ENCODE measurements at places on chromosomes 5 and 9. TPM values are rescaled to one million over a fixed set of nuclear protein-coding genes. Genes with fewer than 3 reads are reported as not detected.

DNA sequence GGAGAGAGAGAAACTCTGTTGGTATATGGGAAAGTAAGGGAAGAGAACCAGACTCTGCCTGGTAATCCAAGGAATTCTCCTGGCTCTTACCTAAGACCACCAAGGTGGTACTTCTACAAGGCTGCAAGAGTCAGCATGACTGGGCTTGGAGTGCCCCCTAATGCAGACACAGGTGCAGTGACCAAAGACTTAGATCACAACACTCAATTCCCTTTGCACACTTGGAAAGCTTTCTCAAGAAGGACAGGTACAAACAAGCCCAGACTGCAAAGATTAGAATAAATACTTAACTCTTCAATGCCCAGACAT lies 25.2 kb downstream of the UGT3A2 start:
- no peaks in the 10 kb centered on the region for H3K36me3 ChIP-seq
- no peak overlapping the region for H3K27ac ChIP-seq
- peaks cover 23% of the 10 kb centered on the region for H3K27me3 ChIP-seq
- H3K4me3 ChIP-seq: no peak overlapping the region
- H3K4me1 ChIP-seq: no peaks in the 10 kb centered on the region
- DNase-seq: no peak

DNA sequence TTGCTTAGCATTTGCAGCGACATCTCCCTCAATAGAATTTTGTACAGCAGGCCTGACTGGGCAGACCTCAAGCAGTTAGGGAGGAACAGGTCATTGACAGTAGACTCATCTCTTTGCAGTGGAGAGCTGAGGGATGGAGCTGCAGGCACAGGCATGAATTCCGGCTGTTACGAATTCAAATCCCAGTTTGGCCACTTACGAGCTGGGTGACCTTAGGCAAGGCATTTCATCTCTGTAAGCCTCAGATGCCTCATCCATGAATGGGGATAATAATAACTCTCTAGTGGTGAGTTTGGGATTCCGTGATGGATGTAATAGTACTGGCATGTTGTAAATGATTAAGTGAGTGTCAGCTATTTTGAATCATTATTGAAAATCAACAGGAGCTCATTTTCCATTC lies 195.3 kb downstream of the SEMA6A start:
- no peak for DNase-seq
- no peaks in the 10 kb centered on the region for H3K36me3 ChIP-seq
- no peak overlapping the region for H3K27ac ChIP-seq
- no peaks in the 10 kb centered on the region for H3K27me3 ChIP-seq

The PCDHGB1 gene
- 3.0 TPM for total RNA-seq

GRCh38 chr9:133956520-133957076 lies 35.5 kb downstream of the VAV2 start:
- DNase-seq: no peak
- H3K36me3 ChIP-seq: no peaks in the 10 kb centered on the region
- H3K4me1 ChIP-seq: peaks cover 25% of the 10 kb centered on the region
- peak overlapping the region; percentile 62 for H3K4me3 ChIP-seq
- peaks cover 2% of the 10 kb centered on the region for H3K27me3 ChIP-seq

DNA sequence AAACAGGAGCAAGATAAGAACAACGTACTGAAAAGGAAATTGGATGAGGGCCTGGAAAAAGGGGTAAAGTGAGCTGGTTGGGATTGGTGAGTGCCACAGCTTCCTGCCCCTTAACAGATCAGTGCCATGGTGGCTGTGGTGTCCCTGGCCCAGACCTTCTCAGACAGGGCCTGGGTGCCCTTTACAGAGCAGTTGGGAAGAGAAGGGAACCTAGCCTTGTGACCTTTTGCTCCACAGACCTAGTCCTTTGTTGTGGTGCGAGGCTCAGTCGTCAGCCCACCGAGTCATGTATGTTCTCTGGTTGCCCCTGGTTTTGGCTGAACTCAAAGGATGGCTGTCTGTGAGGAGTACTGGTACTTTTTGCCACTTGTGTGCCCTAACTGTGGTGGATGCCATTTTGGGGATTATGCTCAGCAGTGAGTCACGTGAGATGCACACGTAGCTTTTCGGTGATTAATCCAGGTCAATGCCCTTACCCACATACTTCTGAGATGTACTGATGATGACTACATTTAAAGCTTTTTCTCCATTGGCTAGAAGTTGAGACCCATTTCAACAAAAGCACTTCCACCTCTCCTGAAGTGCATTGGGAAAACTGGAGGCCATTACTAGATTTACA lies 48.4 kb downstream of the EXOSC2 start:
- peaks cover 28% of the 10 kb centered on the region for H3K4me1 ChIP-seq
- DNase-seq: peak; percentile 79
- H3K27me3 ChIP-seq: no peaks in the 10 kb centered on the region
- no peak overlapping the region for H3K4me3 ChIP-seq
- H3K36me3 ChIP-seq: peaks cover 20% of the 10 kb centered on the region
- H3K27ac ChIP-seq: peak overlapping the region; percentile 87
